ENCODE measurements at places on chromosomes 6 and 20.

- DNase-seq: no peak
Observed at GRCh38 chr20:33348136-33348937, 53.0 kb downstream of the CDK5RAP1 start.

- no peak for DNase-seq
Observed at GRCh38 chr6:140857739-140858380, 1274.9 kb upstream of the GJE1 start.

GRCh38 chr6:39610221-39610620 lies 115.0 kb downstream of the KIF6 start:
- DNase-seq: no peak

DNA sequence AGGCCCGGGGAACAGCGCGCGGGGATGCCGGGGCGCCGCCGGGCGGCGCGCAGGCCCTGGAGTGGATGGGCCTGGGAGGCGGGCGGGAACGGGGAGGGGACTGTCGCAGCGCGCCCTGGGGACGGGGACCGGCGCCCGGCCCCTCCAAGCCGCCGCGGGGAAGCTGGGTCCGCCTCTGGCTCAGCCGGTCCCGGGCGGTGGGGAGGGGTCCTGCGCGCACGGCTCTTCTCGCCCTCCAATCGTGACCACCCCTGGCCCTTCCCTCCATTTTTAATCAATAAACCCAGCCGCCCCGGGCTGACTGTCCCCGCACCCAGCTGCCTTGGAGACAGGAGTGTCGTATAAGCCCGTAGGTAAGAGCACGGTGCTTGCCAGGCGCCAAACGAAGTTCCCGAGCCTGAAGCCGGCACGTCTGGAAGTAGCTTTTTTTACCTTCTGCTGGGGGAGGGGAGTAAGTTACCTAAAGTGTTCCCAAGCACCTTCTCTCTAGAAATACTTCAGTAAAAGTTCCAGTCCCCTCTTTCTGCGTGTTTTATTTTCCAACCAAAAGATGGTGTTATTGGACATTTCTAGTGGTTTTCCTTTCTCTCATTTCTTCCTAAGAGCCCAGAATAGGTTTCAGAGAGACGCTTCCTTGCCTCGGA lies 780 bp upstream of the TAF4 start:
- peak; percentile 74 for DNase-seq

GRCh38 chr6:788058-788457 lies 95.1 kb upstream of the EXOC2 start:
- DNase-seq: no peak

Measured in HAP-1 (cell line).